ENCODE measurements at places on chromosomes 2 and 18.

GRCh38 chr2:37274359-37274965 lies 43.0 kb downstream of the NDUFAF7 start:
- DNase-seq, result no peak

GRCh38 chr2:177816766-177817165 lies 255.8 kb downstream of the PDE11A start:
- DNase-seq, result no peak

DNA sequence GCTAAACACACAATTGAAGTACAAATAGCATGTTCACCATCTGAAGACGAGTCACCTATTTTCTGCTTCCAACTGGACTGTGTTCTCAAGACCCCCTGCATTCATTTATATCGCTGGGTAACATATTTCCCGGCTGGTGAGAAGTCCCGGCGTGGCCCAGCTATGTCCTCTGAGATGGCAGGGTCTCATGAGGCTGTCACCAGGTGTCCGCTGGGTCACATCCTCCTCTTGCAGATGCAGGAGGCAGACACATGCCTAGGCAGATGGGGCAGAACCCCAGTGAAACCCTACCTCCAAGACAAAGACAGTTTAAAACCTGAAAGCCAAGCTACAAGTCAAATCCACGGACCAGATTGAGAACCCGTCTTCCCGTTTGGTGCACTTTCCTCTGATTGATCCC lies 36.8 kb upstream of the UBE2F start:
- no peak for DNase-seq

GRCh38 chr2:70949086-70949485 lies 13.4 kb downstream of the ATP6V1B1 start:
- DNase-seq, result no peak

DNA sequence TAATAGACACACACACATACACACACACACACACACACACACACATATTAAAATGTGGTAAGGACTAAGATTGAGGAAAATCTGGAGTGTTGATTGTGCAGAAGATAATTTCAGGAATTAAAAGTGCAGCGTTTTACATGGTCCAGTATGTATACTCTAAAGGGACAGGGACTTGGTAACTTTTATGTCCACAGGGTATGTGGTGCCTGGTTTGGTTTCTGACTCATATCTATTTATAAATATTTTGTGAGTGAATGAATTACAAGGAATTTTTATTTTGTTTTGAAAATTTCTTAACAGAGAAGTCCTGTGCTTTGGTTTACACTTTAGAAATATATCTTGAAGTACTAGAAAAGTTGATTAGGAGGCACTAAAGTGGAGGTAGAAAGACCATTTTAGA lies 287.7 kb upstream of the NXPH2 start:
- DNase-seq, result no peak

GRCh38 chr2:10772201-10772867 lies 40.3 kb downstream of the PDIA6 start:
- no peak for DNase-seq
